ENCODE measurements at places on chromosomes 12 and 14.

- DNase-seq = no peak
These were observed 58.0 kb upstream of the PARP11 start for GRCh38 chr12:3931206-3931605.

DNA sequence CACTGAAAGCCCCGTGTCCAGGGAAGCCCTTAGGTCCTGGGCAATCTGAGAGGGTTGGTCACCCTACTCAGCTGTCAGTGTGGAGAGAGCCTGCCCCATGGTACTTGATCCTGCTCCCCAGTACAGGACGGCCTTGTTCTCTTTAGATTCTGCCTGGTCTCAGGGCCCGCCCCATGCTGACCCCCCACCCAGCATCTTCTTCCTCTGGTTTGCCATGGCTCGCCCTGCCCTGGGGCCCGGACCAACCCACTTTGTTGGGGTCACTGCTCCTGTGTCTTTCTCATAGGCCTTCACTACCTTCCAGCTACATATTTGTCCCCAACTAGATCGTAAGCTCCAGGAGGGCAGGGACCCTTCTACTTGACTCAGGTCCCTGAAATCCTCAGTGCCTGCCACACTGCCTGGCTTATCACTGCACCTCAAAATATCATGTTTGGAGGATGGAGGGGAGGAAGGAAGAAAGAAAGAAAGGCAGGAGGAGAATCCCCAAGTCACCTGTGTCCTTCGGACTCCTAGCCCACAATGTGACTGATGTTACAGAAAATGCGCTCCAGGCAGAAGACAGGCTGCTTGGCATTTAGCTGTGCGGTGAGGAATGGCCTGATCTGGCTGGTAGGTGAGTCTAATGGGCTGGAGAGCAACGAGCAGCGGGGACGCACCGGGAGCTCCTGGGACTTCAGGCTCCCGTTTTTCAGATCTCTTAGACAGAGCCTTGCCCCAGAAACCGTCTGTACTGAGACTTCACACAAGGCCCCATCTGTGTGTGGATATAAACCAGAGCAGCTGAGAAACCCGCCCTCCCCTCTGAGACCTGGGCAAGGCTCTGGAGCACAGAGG lies 66.1 kb downstream of the C14orf132 start:
- no peak for DNase-seq

DNA sequence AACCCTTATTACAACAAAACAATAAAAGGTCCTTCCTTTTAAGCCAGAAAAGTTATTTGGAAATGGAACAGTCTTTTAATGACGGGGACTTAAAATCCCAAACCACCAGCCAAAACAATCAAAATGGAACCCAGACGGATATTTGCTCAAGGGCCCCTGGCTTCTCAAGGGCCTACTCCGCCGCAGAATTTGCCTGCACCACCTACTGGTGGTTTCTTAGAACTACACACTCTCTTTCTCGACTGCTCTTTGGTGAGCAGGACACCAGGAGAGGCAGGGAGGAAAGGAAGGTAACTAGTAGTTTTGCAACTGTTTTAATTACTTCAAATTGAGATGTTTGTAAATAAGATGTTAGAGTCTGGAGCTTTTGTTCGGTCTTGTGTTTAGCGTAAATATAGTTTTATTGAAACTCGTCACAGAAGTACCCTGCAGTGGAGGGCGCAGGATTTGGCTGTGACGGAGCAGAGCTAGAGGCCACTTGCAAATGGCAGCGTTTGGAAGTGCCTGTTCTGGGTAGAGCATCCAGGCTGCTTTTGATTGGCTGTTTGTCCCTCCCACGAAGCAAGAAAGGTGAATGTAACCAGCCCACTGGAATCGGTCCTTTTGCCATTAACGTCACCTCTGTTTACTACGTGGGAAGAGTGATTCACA lies 238.5 kb downstream of the CACNA1C start:
- DNase-seq = no peak

- DNase-seq = no peak
These were observed 23.4 kb upstream of the FSCB start for GRCh38 chr14:44530475-44530874.

- no peak for DNase-seq
These were observed 46.2 kb downstream of the BCAT1 start for GRCh38 chr12:24902511-24903328.

- no peak for DNase-seq
These were observed 16.2 kb upstream of the KCNK13 start for GRCh38 chr14:90045616-90046015.

- DNase-seq = no peak
These were observed 232.7 kb downstream of the SEC23A start for GRCh38 chr14:38870296-38870836.

- DNase-seq = no peak
These were observed 107.9 kb upstream of the BCL2L14 start for GRCh38 chr12:11962860-11963259.

DNA sequence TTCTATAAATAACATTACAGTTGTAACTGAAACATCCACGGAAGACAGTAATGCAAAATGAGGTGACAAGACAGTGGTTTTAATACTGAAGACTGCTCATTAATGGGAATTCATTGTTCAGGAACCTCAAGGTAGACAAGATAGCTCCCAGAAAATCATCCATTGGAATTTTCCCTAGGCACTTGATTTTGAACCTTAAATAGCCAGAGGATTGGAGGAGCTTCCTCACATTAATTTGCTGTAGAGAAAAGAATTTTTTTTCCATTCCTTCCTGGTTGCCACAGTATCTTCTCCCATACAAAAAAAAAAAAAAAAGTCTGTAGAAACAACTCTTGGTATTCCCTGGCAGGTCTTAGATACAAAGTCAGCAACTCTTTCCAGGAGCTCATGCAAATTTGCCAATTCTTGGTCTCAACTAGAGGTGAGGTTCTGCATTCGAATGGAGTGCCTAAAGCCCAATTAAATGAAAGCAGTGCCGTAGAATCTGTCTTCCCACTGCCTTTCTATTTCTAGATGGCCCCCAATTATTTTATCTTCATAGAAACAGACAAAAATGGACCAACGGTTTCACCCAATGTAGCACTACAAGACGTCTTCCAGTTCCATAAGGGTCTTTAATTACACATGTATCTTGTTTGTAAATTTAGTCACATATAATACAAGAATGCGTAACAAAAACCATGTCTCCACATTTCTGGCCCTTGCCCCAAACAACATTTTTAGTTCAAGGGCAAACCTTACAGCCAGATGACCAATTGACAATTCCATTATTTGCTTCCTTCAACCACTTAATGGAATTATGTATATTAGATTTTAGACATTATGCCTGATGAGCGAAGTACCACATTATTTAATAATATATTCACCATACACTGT lies 13.5 kb downstream of the SLC38A2 start:
- DNase-seq = no peak

DNA sequence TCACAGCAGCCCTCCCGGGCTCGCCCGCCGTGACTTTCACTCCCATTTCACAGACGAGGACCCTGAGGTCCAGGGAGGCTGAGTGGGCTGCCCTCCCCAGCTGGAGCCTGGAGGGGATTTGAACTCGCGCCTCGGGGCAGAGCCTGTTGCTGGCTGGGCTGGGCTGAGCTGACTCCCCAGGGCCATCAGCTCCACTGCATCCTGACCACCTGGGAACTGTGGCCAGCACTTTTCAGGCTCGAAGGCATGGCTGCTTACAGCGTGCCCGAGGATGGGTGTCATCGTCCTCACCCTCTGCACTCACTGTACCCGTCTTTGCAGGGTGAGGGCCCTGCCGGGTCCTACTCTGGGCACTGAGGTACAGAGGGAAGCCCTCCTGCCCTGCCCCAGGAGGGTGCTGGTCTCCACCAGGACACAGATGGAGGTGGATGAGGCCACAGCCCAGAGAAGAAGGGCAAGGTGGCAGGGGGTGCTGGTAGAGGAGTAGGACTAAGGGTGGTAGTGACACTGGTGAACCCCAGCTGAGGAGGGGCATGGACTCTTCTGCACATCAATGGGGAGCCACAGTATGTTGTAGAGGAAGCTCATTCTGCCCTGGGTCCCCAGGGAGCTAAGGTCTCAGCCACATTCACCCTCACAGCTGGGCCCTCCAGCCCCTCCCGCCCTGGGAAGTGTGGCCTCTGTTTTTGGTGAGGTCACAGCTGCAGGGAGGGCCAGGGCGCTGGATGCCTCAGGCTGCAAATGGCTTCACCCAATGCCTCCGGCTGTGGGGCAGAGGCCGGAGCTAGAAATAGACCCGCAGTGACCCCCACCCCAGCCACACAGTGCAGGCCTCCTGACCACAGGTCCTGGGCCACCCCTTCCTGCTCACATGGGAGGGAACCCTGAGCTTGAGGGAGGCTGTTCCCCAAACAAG lies 365.1 kb upstream of the SFSWAP start:
- no peak for DNase-seq

GRCh38 chr12:65977384-65977783 lies 153.1 kb downstream of the HMGA2 start:
- DNase-seq = no peak

- no peak for DNase-seq
These were observed 1.6 kb downstream of the SLC6A12 start for GRCh38 chr12:212415-212714.

GRCh38 chr14:22558221-22558913 lies 30.7 kb downstream of the DAD1 start:
- DNase-seq = no peak

DNA sequence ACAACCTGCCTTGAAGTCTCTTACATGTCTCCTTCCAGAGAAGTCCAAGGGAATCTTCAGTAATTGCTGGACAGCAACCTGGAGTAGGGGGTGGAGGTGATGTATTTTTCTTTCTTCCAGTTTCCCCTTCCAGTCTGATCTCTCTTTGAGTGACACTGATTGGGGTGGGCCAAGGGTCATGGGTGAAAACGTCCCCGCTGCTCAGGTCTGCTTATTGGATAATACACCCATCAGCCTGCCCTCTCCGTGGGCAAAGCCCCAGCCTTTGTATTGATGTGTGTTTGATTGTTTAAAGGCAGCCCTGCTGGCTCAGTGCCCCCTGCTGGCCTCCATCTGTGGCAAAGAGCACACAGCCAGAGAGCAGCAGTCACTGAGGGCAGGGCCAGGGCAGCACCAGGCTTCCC lies 35.7 kb upstream of the ATP2A2 start:
- peak; percentile 13 for DNase-seq

DNA sequence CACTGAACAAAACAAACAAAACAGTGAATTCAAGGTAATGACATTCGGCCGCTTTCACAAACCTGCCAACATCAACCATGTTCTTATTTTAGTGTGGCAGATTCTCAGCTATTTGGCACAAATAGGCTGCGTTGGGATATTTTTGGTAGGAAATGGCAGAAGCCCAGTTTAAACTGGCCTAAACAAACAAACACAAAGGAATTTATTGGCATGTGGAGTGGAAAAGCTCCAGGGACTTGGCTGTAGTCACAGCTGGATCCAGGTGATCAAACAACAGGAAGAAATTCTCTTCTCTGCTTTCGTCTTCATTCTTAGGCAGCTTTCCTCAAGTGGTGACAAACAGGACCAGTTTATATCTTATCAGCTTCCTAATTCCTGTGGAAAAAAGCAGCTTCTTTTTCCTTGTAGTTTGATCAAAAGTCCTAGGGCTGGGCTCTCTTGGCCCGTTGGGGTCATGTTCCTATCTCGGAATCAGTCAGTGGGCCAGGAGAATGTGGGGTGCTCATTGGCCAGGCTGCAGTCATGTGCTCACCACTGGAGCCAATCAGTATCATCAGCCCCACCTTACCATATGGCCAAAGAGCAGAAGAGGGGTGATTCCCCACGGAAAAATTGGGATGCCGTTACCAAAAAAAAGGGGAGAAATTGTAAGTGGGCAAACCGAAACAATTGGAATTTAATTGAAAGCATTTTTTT lies 22.6 kb downstream of the C12orf75 start:
- no peak for DNase-seq
